Posterior vena cava (tissue), 2 donors: ENCODE measurements at places on chromosomes 11 and 22. TPM values are rescaled to one million over a fixed set of nuclear protein-coding genes. Genes with fewer than 3 reads are reported as not detected.
A peak's percentile ranks its signal among the peaks of the same experiment; 100 is the strongest.

- DNase-seq: no peak
These were observed 13.0 kb upstream of the KIRREL3 start for GRCh38 chr11:127013550-127013949.

ZBTB44 gene
- total RNA-seq: 24.2 TPM

DNA sequence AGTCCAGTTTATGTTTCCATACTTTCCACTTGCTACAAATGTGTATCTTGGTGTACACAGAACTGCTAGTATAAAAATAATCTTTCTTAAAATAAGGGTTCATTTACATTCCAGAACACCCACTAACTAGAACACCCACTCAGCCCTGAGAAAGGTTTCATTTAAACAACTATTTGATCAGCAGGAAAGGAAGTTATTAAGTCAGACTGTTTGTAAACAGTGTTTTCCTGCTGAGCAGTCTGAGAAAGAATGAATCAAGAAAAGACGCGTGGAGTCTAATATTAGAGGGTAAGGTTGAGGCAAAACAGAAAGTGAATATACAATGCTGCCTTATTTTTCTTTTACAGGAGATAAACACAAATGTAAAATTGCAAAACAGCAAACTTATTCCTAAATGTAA lies 32.7 kb downstream of the NARS2 start:
- DNase-seq: no peak

DNA sequence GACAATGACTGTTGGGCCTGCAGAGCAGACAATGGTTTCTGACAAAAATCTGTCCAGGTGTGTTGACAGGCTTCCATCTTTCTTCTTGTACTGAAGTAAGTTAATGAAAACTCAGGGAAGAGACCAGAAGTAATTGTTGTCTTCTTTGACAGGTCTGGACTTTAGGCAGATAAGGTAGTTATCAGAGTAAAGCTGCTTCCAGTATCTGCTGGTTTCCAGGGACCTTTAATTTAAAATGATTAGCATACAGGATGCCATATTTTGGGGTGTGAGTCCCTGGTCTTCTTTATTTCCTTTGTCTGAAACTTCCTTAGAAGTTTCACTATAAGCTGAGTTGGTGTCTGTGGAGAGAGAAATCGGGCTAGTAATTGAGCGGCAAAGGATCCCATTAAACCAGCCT lies 1.4 kb downstream of the TMX2 start:
- DNase-seq: no peak

- peak; percentile 89 for DNase-seq
These were observed 20.8 kb downstream of the ARVCF start for GRCh38 chr22:19995611-19996339.

GRCh38 chr11:111120161-111120560 lies 125.4 kb upstream of the POU2AF2 start:
- DNase-seq: no peak

- no peak for DNase-seq
These were observed 78.5 kb downstream of the MPPED1 start for GRCh38 chr22:43490311-43490710.

DNA sequence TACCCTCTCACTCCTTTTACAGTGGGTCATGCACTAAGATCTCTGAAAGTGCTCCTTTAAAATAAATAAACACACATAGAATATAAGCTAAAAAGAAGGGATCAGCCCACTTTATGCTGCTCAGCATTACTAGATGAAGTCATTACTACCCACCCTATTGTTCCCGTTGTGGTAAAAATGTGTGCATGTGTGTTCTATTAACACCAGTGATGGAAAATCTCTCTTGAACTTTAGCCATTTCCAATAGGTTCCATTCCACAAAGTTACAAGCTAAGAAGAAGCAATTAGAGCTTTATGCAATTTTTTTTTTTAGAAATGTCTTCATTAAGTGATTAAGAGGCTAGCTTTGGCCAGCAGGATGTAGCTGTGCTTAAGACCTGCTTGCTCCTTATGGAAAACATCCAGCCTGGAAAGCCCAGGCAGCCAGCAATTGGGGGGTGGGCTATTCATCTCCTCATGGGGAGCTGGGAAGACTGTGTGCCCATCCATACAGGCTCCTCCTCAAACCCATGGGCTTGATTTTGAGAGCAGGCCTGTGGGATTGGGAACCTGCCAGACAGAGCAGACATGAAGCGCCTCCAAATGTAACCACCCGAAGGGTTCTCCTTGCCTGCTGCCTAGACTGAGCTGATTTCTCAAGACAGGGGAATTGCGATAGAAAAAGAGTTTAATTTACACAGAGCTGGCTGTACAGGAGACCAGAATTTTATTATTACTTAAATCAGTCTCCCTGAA lies 92.9 kb upstream of the PARVA start:
- peak; percentile 47 for DNase-seq

APOA5 gene
- total RNA-seq: not detected

DNA sequence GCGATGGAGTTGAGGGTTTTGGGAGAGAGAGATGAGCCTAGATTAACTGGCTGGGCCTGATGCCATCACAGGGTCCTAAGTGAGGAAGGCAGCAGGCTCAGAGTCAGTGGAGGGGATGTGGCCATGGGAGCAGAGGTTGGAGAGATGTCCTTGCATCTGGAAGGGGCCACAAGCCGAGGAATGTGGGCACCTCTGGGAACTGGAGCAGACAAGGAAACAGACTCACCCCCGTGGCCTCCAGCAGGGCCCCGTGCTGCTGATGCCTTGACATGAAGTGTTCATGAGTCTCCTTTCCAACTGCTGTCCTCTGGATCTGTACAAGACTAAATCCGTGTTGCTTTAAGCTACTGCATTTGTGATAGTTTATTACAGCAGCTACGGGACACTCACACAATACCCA lies 49.2 kb downstream of the SHISAL1 start:
- DNase-seq: peak; percentile 57

GRCh38 chr11:10505278-10506007 lies 35.5 kb downstream of the RNF141 start:
- DNase-seq: no peak

- DNase-seq: no peak
These were observed 110.9 kb downstream of the GALNT18 start for GRCh38 chr11:11510939-11511338.

DNA sequence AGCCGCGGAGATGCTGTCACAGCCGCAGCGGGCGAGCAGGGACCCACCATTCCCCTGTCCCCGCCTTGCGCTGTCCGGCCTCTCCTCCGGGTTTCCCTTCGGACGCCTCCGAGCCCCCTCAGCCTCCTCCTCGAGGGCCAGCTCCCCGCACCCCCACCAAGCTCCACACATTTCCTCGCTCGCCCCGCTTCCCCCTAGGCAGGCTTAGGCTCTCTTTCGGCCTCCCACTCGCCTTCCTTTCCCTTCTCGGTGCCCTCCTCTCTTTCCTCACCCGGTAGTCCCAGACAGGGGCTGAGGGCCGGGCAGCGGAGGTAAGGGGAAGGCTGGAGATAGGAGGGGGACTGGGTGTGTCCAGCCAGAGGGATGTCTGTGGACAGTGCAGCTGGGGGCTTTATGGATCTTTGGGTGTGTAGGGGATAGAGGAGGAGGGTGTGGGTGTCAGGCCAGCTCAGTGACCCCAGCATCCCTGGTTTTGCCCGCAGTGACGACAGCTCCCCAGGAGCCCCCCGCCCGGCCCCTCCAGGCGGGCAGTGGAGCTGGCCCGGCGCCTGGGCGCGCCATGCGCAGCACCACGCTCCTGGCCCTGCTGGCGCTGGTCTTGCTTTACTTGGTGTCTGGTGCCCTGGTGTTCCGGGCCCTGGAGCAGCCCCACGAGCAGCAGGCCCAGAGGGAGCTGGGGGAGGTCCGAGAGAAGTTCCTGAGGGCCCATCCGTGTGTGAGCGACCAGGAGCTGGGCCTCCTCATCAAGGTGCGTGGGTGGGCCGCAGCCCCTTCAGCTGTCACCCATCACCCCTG lies 1.6 kb downstream of the KCNK4 start:
- DNase-seq: no peak

GRCh38 chr11:73198677-73199076 lies 19.4 kb upstream of the P2RY2 start:
- DNase-seq: no peak

GRCh38 chr11:1923201-1923956 lies 3.9 kb downstream of the TNNT3 start:
- peak; percentile 62 for DNase-seq

DNA sequence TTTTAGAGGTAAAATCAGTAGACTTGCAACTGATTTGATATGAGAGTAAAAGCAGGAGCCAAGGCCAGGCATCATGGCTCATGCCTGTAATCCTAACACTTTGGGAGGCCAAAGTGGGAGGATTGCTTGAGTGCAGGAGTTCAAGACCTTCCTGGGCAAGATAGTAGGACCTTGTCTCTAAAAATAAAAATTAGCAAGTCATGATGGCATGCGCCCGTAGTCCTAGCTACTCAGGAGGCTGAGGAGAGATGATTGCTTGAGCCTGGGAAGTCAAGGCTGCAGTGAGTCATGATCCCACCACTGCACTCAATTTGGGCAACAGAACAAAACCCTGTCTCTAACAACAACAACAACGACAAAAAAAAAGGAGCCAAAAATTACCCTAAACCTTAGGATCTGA lies 13.5 kb downstream of the SGSM3 start:
- DNase-seq: no peak

DNA sequence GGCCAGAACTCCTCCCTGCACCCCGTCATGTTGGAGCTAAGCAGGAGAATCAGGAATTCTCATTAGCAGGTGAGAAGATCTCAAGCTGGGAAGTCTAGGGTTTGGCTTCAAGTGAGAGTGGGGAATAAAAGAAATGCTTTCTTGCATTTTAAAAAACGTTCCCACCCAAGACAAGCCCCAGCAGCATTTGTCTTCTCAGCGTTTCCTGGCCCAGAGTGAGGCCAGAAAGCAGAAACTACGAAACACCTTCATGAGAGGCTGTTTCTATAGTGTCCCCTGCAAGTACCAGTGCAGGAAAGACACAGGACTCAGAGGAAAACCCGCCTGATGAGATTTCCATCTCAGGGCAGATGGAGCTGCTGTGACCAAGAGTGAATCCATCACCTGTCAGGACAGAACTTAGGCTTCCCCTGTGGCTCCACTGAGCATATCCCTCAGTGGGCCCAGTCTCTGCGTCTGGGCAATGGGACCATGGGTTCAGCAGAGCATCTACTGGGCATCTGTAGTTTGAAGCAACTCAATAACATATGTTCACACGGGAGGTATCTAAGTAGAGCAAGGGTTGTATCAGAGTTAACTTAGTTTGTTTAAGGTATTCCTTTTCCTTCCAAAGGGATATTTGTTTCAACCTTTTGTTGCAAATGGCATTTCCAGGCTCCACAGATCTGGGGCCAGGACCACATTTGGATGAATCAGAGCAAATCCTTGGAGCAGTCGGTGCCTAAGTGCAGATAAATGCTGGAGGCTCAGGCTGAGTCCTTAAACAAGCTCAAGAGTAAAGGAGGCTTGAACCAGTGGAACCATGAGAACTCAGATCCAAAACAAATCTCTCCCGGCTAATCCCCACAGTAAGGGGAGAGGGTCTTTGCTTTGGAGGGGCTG lies 548.3 kb downstream of the MIAT start:
- DNase-seq: no peak

CLMP gene
- 24.6 TPM for total RNA-seq
